AG09309 (cell line): ENCODE measurements at places on chromosomes 6 and 20.

GRCh38 chr6:15401769-15402250, 155.9 kb downstream of the JARID2 start:
- DNase-seq = no peak

- no peak for DNase-seq
These were observed at the start of gene MMP24 for GRCh38 chr20:35226126-35226883. MMP24 (plus strand) TSS chr20:35226690; CDS start chr20:35226739, 49 bp downstream.

DNA sequence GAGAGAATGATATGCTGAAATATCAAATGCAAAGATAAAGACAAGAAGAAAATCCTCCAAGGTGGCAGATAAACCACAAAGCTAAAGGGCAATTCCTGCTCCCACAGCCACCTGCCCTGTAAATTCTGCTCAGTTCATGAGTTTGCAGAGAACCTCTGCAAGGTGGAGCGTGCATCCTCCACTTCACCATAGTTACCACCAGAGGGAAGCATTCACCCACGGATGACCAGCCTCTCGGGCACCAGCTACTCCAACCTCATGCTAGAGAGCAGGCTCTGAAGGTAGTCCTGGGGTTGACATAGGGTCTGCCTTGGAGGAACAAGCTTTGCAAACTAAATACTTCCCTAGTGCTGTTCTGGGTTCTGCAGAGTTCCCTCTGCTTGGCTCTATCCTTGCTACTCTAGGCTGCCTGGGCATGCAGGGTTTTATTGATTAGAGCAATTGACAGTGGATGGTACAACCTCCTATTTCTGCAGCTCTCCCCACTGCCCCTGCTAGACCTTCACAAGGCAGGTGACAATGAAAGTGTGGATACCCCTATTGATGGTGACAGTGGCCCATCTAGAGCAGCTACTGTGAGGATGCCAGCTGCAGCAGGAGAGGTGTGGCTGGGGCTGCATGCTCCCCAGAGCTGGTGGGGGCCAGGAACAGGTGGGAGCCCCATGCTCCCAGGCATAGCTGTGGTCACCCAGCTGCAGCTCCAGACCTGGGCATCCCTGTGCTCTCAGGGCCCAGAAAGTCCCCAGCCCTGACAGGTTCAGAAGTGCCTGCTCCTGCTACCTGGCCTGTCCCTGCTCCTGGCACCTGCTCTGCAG, 51.1 kb downstream of the GGTLC1 start:
- no peak for DNase-seq

GRCh38 chr6:136788069-136788902, 4.0 kb downstream of the MAP3K5 start:
- peak; percentile 51 for DNase-seq
